ENCODE measurements at places on chromosomes 7 and 10.

GRCh38 chr10:80917636-80918035 lies 379.9 kb downstream of the SH2D4B start:
- H3K4me3 ChIP-seq, result no peak overlapping the region
- H3K36me3 ChIP-seq, result no peaks in the 10 kb centered on the region
- H3K4me1 ChIP-seq, result no peaks in the 10 kb centered on the region
- no peak overlapping the region for H3K27ac ChIP-seq

DNA sequence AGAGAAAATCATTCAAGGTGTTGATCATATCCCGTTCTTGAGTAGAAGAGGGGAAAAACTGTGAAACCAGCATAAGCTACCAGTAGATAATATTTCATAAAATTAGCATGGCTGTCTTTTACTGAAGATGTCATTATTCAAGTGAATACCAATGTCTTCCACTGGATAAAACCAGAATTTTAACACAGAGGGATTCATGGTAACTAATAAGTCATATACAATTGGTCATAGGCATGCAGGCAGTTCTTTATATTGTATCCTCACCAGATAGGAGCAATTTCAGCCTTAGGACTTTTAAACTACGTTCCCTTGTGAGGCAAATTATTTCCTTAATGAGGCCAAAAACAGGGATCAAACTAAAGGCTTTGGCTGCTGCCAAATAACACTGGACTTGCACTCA lies 202.3 kb upstream of the PITRM1 start:
- H3K27ac ChIP-seq, result no peak overlapping the region
- H3K36me3 ChIP-seq, result no peaks in the 10 kb centered on the region
- no peak overlapping the region for H3K4me3 ChIP-seq
- DNase-seq, result no peak
- no peaks in the 10 kb centered on the region for H3K4me1 ChIP-seq

DNA sequence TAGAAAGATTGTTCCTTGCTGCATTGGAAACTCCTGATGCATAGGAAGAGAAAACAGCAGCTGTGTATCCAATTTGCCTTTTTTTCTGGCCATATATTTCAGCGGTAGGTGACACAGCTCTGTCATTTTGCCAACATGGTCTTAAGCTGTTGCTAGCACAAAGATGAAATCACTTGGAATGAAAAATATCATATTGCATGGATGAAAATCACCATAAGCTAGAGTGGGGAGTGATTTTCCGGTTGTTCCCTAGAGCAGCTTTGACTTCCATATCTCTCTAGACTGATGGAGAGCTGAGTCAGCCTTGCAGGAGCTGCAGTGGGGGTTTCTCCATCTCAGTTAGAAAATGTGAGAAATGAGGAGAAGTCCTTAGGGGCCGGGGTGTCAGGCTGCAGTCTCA lies 38.3 kb upstream of the BTBD16 start:
- no peak for DNase-seq
- no peaks in the 10 kb centered on the region for H3K4me1 ChIP-seq
- no peak overlapping the region for H3K27ac ChIP-seq
- no peaks in the 10 kb centered on the region for H3K36me3 ChIP-seq

DNA sequence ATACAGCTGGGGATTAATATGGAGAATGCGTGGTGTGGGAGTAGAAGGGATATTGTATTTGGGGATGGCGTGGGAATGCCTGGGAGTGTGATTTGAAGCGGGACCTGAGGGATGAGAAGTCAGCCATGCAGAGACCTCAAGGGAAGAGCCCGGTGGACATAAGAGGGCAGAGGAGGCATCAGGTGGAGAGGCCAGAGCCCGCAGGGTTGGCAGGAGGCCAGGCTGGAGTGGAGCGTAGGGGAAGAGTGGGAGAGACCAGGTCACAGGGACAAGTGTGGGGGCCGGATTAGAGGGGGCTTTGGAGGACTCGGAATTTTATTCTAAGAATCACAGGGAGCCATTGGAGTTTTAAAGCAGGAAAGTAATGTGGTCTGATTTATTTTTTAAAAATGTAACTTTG lies 2.0 kb downstream of the NDUFB2 start:
- DNase-seq, result no peak
- no peaks in the 10 kb centered on the region for H3K27me3 ChIP-seq
- H3K27ac ChIP-seq, result peak overlapping the region; percentile 24
- H3K4me3 ChIP-seq, result peak overlapping the region; percentile 99

DNA sequence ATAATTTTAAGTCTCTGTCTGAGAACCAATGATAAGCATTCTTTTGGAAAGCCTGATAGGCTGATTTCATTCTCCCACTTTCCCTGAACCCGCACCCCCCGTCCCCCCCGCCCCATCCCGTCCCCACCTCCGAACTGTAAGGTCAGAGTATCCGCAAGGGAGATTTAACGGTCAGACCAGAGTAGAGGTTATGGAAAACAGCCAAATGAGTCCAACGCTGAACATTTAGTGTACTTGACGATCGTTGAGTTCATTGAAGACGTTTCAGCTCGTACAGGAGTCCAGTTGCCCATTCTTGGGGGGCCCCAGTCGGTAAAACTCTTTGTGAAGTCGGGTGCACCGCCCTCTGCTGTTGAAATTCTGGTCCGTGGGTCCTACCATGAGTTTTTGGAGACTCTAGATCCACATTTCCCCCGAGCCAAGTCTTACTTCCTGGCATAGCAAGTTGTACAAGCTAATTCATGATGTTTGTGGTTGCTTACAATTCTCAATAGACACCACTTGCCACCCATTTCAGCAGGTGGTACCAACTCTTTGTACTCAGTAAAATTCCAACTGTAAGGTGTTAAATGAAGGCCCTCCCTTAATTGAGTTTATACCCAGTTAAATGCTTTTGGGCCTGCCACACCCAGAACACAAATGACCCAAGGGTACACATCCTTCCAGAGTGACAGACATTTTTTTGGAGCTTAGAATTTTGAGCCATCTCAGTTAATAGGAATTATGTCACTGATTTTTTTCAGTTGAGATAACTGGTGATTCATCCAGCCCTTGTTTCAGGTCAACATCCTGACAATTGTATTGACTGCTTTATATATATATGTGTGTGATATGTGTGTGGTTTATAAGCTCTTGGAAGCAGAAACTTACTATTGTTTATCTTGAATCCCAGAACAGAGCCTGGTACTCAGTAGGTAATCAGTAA lies 1.2 kb downstream of the MARCHF5 start:
- DNase-seq, result peak; percentile 43
- H3K36me3 ChIP-seq, result peaks cover 23% of the 10 kb centered on the region
- H3K27ac ChIP-seq, result peak overlapping the region; percentile 77
- peaks cover 24% of the 10 kb centered on the region for H3K4me1 ChIP-seq

DNA sequence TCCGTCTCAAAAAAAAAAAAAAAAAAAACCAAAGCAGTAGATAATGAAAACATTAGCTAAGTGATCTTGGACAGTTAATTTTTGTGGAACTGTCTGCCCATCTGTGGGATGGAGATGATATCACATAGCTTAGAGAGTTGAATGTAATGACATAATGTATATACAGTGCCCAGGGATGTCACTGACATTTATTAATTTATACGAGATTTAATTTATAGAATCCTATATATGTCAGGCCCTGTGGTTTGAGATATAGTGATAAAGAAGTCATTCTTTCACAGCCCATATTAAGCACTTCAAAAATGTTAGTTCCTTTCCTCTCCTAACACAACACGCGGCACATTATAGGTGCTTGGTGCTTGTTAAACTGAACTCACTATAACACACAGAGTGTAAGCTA lies 4.0 kb downstream of the ENO4 start:
- no peaks in the 10 kb centered on the region for H3K36me3 ChIP-seq
- peaks cover 31% of the 10 kb centered on the region for H3K27me3 ChIP-seq
- H3K4me3 ChIP-seq, result no peak overlapping the region
- no peak overlapping the region for H3K27ac ChIP-seq

GRCh38 chr10:133159950-133160825 lies at the start of gene KNDC1:
TSS of gene KNDC1 (plus strand) at chr10:133160219. CDS start at chr10:133160468, 249 bp downstream.
- peaks cover 1% of the 10 kb centered on the region for H3K27me3 ChIP-seq
- no peak for DNase-seq
- no peaks in the 10 kb centered on the region for H3K4me1 ChIP-seq

DNA sequence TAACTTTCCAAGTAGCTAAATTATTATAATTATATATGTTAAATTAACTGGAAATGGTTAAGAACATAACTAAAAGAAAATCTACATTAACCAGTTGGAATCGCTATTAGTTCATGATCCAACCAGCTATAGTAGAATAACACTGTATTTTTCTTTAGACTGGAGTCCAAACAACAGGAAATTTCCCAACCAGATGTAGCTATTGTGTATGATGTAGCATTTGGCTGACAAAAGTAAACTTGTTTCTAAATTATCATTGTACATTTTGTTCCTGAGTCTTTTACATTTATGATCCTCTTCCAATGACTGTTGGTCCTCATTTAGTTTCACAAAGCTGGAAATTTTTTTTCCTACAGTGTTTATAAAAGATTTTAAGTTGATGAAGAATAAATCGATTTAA lies 62.1 kb downstream of the PAPSS2 start:
- no peak for DNase-seq
- no peak overlapping the region for H3K4me3 ChIP-seq

DNA sequence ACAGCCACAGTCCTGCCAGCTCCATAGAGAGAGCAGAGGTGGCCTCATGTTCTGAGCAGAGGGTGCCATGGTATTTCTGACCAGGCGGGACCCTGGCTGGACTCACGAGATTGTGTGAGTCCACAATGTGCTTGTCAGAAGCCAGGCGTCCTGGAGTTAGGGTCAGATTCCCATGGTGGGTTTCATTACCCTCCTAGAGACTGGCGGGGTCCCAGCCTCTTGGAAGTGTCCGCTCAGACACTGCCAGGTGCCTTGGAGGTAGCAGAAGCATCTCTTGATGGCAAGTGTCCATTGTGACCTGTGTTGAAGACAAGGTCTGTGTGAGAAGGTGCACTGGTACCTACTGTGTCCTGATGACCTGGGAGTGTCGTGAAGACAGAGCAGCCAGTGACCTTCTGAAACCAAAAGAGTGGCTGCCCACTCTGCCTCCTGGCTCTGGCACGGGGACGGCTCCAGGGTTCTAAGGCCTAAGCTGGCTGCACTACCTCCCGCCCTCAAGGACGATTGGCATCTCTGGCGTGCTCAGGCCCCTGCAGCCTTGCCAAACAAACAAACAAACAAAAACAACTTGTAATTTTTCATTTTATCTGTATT lies 56.8 kb downstream of the MGMT start:
- no peaks in the 10 kb centered on the region for H3K4me1 ChIP-seq
- H3K4me3 ChIP-seq, result no peak overlapping the region
- H3K27ac ChIP-seq, result no peak overlapping the region
- no peaks in the 10 kb centered on the region for H3K27me3 ChIP-seq
- no peaks in the 10 kb centered on the region for H3K36me3 ChIP-seq

- peaks cover 3% of the 10 kb centered on the region for H3K4me1 ChIP-seq
- no peak for DNase-seq
- no peak overlapping the region for H3K4me3 ChIP-seq
- no peaks in the 10 kb centered on the region for H3K36me3 ChIP-seq
- H3K27ac ChIP-seq, result no peak overlapping the region
- H3K27me3 ChIP-seq, result peaks cover 3% of the 10 kb centered on the region
Measured at GRCh38 chr10:12387561-12388210, 38.3 kb downstream of the CAMK1D start.

- no peaks in the 10 kb centered on the region for H3K36me3 ChIP-seq
- no peak overlapping the region for H3K27ac ChIP-seq
- DNase-seq, result no peak
- no peaks in the 10 kb centered on the region for H3K27me3 ChIP-seq
- no peak overlapping the region for H3K4me3 ChIP-seq
Measured at GRCh38 chr7:94425546-94425945, 30.9 kb downstream of the COL1A2 start.

- no peaks in the 10 kb centered on the region for H3K27me3 ChIP-seq
- no peaks in the 10 kb centered on the region for H3K4me1 ChIP-seq
- H3K36me3 ChIP-seq, result no peaks in the 10 kb centered on the region
- no peak for DNase-seq
- no peak overlapping the region for H3K4me3 ChIP-seq
- H3K27ac ChIP-seq, result no peak overlapping the region
Measured at GRCh38 chr7:34096777-34097176, 191.4 kb downstream of the BMPER start.

GRCh38 chr7:118059209-118059608 lies 124.8 kb upstream of the LSM8 start:
- peaks cover 5% of the 10 kb centered on the region for H3K4me1 ChIP-seq
- H3K27ac ChIP-seq, result no peak overlapping the region
- no peak for DNase-seq
- H3K36me3 ChIP-seq, result no peaks in the 10 kb centered on the region

DNA sequence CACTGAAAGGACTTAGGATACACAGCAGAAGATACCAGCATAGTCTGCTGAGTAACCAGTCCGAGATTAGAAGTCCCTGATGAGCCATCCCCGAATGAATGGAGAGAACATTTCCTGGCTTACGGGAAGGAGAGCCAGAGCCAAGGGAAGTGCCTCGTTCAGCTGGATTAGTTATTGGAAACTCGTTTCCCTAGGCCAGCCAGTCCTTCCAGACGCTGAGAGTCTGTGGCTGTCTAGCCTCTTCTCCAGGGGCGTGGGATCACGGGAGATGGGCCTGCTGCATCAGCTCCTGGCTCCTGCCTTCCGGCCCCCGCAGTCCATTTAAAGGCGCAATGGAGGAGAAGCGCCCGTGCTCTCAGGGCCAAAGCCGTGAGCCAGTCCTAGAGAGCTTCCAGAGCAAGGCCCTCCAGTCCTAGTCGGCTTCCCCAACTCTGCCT lies 712.8 kb downstream of the PARD3 start:
- H3K4me1 ChIP-seq, result no peaks in the 10 kb centered on the region
- H3K27ac ChIP-seq, result no peak overlapping the region
- H3K27me3 ChIP-seq, result no peaks in the 10 kb centered on the region
- no peak for DNase-seq

DNA sequence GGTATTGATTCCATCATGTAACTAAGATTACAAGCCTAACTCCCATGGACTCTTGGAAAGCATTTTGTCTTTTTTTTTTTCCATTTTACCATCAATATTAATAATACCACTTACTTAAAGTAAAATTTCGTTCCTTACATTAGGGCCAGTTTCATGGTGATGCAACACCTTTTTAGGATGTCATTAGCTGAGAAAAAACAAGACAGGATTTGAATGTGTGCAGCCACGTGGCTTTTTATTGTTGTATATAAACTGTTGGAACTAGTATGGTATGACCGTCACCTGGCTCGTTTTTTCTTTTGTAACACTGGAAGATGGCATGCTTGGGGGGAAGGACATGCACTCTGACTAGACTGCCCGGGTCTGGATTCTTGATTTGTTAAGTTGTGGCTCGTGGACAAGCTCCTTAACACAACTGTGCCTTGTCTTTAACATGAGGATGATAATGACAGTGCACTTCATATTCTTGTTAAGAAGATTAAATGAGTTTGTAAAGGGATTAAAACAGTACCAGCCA lies 42.1 kb downstream of the ARHGAP21 start:
- no peak overlapping the region for H3K4me3 ChIP-seq
- no peak overlapping the region for H3K27ac ChIP-seq
- no peaks in the 10 kb centered on the region for H3K27me3 ChIP-seq
- peaks cover 4% of the 10 kb centered on the region for H3K36me3 ChIP-seq
- DNase-seq, result no peak
